CD4-positive, alpha-beta T cell (primary cell): ENCODE measurements at places on chromosomes 12 and 14.

DNA sequence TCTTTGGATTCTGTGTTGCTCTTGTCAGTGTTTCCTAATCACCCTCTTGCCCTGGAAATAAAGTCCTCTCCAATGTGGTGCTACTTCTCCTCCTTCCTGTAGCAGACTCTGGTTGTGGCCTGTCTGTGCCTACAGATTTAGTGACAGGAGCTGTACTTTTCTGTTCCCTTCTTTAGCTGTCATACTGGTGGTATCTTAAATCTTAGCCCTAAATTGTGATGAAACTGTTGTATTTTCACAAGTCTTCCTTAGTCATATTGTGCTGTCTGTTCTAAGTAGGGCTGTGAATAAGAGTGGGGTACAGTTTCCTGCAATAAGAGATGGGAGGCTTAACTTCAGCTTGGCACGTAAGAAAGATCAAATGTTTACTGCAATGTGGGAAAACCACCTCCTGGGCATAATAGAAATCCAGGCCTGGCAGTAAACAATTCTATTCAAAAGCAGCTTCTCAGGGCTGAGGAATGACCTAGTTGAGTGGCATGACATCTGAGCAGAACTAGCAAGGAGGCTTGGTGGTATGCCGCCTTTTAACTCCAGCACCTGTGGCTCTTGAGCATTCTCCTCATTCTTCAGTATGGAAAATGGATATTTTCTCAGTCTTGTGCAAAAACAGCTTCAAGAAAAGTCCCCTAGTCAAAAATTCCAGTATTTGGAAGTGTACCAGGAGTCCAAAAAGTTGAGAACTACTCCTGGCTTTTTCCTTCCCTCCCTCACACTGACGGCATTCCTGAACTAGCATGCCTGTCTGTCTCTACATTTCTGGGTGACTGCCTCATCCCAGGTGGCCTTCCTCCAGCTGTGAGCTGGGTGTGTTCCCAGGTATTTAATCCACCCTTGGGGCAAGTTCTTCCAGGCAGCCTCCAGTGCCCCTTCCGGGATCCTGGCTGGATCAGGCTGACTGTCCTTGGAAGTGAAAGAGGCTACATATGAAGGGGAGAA lies 19.5 kb downstream of the ANO6 start:
- DNase-seq: no peak

- no peak for DNase-seq
Measured at GRCh38 chr14:71212683-71213107, 305.4 kb downstream of the PCNX1 start.

DNA sequence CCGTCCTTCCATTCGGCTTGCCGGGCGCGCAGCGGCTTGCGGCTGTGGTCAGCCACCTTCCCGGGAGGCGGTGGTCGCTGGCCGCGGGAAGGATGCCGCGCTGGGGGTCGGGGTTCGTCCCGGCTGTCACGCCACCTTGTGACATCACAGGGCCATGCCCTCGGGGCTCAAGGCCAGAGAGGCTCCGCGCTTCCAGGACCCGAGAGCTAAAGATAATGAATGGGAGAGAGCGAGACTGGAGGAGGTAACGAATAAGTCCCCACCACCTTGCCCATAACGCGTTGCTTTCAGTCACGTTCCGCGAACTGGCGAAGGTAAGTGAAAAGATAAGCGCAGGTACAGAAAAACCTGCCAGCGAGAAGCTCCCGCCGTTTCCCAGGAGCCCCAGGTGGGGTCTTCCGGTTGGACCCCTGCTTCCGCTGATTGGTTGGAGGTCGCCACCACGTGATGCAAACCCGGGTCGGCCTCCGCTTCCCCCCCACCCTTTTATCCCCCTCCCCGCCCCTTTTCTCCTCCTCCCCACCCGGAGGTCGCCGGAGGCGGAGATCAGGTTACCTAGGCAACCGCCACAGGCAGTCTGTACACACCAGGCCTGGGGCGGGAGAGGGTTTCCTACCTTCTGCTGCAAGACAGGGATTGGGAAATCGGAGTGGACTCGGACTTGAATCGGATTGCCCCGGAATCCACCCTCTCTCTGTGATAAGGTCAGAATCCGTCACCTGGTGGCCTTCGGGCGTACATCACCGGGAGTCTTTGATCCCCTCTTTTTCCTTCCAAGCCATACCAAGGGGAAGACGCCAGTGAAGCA lies at the start of gene LRRC9:
LRRC9 (plus strand) TSS at position 575 of the 808 bp plus-strand sequence.
- DNase-seq: peak; percentile 53

- no peak for DNase-seq
Measured at GRCh38 chr12:15648558-15648957, 140.6 kb downstream of the EPS8 start.

GRCh38 chr12:34398706-34399630 lies 376.7 kb downstream of the ALG10 start:
- peak; percentile 4 for DNase-seq

DNA sequence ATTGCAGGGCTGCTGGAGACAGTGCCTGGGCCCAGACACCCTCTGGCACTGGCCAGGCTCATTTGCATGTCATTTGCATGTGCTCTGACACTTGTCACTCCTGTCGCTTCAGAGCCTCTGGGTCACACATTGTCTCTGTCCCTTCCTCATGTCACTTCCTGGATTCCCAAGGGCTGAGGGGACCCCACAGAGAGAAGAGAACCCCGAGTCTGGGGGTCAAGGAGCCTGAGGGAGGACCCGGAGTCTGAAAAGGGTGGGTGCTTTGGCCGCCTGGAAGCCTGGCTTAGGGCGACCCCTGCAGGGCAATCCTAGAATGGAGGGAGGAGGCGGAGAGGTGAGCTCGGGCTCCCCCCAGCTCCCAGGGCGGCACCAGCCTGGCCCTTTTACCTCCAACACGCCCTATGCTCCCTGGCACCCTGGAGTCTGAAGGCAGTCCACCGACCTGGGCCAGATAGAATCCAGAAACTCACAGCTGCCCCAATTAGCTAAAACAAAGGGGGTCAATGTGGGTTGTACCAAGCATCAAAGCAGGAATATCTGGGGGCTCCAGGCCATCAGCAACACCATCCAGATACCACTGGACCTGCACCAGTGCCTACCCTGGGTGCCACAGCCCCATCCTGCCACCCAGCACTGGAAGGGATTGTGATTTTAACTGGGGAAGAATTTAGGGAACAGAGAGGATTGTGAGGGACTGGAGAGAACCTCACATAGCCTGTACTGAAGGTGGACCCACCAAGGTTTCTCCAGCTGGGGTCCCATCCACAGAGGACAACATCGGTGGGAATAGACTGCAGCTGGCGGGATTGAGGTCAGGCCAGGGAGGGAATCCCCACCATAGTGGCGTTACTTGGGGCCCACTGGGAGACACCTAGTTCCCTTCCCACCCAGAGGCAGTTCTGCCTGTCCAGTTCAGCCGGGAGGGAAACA lies 21.8 kb upstream of the KRT78 start:
- peak; percentile 76 for DNase-seq

DNA sequence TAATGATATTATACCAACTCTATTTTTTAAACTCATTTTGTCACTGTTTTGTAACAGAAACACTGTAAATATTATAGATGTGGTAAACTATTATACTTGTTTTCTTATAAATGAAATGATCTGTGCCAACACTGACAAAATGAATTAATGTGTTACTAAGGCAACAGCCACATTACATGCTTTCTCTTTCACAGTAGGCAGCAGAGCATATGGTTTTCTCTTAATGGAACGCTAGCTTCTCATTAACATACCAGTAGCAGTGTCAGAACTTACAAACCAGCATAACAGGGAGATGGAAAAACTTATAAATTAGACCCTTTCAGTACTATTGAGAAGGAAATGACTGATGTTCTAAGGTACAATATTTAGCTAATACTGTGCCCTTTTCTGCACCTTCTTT lies 398.8 kb downstream of the PRKD1 start:
- no peak for DNase-seq

DNA sequence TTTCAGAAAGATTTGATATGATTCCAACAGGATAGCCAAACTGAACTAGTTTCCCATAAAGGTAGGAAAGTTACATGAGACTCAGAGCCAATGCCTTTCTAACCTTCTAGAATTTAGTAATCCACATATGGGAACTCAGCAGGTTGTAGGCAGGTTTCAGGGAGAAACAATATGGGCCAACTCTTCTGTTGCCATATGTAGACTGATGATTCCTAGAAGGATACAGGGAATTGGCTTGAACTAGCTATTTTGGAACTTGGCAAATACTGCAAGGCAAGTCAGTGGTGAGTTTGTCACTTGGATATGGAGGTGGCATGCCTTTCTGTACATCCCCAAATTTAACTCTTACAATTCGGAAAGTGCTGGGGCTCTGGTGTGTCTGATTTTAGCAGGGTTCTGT lies 15.5 kb downstream of the SUDS3 start:
- DNase-seq: no peak

- no peak for DNase-seq
Measured at GRCh38 chr12:47560415-47560814, 145.4 kb downstream of the RPAP3 start.

DNA sequence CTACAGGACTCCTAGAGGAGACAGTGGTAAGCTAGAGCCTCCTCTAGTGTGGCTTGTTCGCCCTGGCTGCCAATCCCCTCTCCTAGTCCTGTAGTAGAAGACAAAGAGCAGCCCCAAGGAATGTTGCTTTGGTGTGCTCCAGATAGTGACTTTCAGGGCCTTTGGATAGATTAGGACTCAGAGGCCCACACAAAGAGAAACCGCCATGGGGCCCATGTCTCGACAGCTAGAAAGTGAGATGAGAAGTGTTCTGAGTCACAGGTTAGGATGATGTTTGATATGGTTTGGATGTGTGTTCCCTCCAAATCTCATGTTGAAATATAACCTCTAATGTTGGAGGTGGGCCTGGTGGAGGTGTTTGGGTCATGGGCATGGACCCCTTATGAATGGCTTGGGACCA lies 51.8 kb upstream of the JDP2 start:
- no peak for DNase-seq

GRCh38 chr12:115103884-115104883 lies 420.2 kb upstream of the TBX3 start:
- no peak for DNase-seq

GRCh38 chr14:105148604-105149145 lies 19.9 kb downstream of the JAG2 start:
- DNase-seq: no peak

GRCh38 chr12:110244372-110244771 lies 36.7 kb upstream of the ATP2A2 start:
- DNase-seq: no peak

- DNase-seq: no peak
Measured at GRCh38 chr12:10171973-10172728, at the start of gene OLR1. OLR1 (minus strand) TSS chr12:10172132; CDS start chr12:10172077, 55 bp downstream.

- DNase-seq: no peak
Measured at GRCh38 chr14:35341751-35342488, 49.7 kb downstream of the PSMA6 start.

GRCh38 chr12:29148911-29149690 lies at the start of gene FAR2:
FAR2 (plus strand) TSS chr12:29149278; CDS start chr12:29270450, 121,172 bp downstream.
- peak; percentile 50 for DNase-seq

- DNase-seq: no peak
Measured at GRCh38 chr12:133201888-133202287, 20.6 kb downstream of the ZNF268 start.

DNA sequence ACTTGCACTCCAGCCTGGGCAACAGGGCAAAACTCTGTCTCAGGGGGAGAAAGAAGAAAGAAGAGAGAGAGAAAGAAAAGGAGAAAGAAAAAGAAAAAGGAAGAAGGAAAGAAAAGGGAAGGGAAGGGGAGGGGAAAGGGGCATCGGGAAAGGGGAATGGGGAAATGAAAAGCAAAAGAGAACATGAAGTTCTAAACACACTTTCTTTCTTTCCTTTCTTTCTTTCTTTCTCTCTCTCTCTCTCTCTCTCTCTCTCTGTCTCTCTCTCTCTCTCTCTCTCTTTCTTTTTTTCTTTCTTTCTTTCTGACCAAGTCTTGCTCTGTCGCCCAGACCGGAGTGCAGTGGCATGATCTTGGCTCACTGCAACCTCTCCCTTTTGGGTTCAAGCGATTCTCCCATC lies 76.9 kb downstream of the RPS6KA5 start:
- no peak for DNase-seq

DNA sequence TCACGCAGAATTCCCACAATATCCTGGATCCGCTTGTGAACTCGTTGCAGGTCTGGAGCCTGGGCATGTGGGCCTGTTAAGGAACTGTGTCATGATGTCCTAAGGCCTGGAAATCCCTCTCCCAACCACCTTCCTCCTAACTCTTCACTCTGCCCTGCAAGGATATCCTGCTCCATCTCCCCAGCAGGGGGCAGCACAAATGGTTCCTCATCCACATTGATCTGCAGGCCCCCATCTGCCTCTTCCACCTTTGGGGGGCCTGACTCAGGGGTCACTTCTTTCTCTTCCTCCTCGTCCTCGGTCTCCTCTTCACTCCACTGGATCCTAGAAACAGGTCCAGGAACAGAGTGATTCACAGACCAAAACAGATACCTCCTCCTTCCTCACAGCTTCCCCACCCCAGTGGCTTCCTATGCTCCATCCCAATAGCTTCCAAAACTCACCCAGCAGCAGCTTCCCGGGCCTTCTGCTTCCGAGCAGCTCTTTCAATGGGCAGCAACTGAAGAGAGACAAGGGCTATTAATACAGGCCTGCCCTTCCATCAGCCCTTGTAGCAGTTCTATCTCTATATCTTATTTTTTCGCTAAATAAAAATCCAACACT lies 4.5 kb downstream of the NOP2 start:
- peak; percentile 60 for DNase-seq
